ENCODE measurements at places on chromosomes 5 and 9.

DNA sequence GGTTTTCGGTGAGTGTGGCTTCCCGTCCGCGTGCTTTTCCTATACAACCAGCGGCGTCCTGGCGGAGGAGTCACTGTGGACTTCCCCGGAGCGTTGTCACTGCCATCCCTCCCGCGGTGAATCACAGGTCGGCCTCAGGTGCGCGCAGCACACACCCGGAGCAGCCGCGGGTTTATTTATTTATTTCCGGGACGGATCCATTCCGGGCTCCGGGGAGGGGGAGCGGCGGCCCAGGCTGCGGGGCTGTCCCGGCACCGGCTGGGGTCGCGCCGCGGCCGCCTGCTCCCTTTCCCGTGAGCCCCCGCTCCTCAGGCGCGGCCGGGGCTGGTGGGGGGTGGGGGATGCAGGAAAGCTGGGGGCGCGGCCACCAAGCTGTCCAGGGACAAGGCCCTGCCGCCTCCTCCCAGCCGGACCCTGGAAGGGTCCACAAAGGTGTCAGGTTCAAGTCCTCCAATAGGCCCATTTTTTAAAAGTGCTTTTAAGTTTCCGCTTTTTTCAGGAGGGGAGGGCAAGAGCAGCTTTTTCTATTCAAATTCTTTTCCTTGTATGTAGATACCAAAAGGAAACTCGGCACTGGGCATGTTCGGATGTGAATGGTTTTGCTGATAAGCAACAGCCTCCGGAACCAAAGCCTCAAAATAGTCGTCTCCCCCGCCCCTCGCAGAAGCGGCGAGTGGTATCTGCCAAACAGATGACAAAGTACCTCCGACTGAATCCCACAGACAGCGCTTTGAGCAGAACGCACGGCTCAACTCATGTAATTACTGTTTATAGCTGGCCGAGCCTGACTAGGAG lies 192.5 kb downstream of the CD180 start:
- DNase-seq = peak; percentile 95

DNA sequence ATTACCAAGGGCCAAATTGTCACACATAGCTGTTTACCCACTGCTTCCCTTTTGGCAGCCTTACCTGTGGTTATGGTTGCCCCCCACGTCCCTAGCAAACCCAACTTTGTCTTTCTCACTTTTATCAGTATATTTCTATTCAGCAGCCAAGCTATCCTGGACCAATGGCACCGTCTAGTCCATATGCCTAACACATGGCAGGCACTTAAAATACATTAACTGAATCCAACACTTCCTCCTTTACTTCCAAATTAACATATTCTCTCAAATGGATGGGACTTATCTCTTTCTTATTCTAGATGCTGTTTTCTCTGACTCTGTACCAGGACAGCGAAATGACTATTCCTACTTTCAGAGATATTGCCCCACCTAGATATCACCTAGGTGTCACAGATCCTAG lies 50.9 kb upstream of the SLC44A1 start:
- no peak for DNase-seq

DNA sequence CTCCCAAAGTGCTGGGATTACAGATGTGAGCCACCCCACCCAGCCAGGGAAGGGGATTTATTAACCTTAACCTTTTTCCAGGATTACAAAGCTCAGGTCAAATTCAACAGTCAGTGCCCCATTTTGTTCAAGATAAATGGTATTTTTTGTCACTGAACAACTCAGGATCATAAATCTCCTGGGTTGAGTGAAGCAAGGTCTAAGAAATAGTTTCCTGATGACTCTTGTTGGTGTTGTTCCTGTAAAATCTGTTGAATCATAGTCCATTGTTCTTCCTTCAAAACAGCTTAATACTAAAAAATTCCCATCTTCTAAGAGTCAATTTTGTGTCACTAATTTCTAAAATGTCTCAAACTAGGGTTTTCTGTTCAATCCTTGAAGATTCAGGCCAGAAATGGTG lies 33.9 kb upstream of the JMY start:
- no peak for DNase-seq

DNA sequence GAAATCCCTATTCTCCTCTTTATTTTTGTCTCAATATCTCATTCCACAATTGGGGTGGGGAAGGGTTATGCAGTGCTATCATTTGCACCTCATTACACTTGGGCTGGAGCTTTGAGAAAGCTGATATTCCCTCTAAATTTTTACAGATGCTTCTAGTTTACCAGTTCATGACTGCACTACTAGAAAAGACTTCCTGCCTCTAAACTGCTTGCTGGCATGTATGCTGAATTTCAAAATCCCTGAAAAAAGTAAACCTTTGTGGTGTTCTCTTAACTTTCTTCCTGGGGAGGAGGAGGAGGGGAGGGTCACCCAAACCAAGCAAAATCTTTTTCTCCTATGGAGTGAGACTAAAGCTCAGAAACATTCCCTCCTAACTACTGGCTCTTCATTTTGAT lies 45.1 kb downstream of the BNC2 start:
- DNase-seq = no peak

DNA sequence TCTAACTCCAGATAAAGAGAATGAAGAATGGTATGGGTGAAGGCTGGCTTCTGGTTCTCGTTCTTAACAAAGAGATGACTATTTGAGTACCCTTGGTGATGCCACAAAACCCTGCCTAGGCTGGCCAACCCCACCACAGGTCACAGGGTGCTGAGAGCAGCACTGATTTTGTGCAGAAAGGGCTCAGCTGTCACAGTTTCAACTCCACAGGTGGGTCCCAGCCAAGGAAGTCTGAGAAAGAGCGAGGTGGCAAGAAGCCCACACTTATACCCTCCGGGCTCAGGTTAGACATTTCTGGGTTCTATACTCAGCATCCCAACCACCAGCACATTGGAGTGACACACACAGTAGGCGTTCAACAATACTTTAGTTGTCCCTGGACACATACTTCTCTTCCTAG lies 118.1 kb downstream of the SLIT3 start:
- no peak for DNase-seq

DNA sequence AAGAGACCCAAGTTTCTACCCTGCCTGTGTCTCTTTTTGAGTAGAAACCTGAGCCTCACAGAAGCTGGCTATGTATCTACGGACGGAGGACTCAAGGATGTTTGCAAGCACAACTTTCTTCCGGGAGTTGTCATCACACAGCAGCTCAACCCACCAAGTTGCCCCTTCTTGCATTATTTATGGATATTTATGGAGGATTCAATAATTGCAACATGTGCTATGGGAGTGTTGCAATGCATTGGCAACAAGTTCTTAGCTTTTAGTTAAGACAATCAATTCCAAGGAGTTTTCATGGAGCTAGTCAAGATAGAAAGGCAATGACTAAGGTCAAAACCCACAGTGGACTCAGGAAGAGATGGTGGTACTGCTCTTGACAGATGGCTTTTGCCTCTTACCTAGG lies 336.9 kb downstream of the ENC1 start:
- no peak for DNase-seq

- no peak for DNase-seq
These were observed 44.5 kb upstream of the NR3C1 start for GRCh38 chr5:143447983-143448382.

- peak; percentile 38 for DNase-seq
These were observed 84.7 kb downstream of the CMYA5 start for GRCh38 chr5:79774171-79774854.

DNA sequence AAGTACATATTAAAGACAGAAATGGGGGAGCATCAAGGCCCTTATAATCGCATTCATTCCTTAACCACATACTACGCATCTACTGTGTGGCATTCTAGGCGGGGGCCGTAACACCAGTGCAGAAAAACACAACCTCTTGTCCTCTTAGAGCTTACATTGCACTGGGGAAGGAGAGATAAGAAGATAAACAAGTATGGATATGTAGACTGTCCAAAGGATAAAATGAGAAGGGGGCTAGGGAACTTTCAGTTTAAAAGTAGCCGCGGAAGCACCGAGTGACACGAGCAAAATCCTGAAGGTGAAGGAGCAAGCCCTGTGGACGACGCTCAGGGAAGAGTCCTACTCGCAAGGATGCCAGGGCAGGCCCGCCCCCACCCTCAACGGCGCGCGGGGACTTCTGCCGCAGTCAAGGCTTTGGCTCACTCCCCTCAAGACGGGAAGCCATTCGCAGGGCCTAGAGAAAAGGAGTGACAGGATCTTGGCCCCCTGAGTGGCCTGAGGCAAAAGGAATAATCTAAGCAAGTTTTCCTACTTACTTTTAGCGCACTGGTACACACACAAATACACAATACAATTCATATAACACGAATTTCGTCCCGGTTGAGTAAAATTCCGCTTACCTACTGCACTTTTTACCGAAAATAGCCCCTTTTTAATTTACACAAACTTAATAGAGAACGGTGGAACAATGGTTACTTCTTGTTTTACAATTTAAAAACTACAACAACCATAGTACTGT lies 1.3 kb upstream of the NIPBL start:
- peak; percentile 60 for DNase-seq

- peak; percentile 26 for DNase-seq
These were observed 144.3 kb downstream of the EFNA5 start for GRCh38 chr5:107526270-107526937.

GRCh38 chr9:32672469-32672868 lies 37.0 kb upstream of the TAF1L start:
- DNase-seq = no peak

DNA sequence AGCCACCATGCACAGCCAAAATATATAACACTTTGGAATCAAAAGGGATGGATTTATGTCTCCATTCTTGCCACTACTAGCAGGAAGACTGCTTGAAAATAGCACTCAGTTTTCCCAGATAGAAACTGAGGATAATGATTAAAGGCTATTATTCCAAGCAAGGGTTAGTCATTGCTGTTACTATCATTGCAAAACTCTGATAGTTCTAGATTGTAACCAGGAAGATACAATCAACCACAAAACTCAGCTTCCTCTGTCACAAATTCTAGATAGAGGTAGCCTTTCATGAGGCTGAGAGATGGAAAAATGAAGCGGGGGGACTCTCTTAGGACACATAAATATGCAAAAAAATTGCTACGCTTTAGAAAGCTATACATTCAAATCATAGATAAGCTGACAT lies 3.1 kb downstream of the ANXA1 start:
- DNase-seq = no peak

Measured in cardiac muscle cell (in vitro differentiated cells and primary cell).